Effector memory CD4-positive, alpha-beta T cell (primary cell): ENCODE measurements at places on chromosomes 12 and 14.
A peak's percentile ranks its signal among the peaks of the same experiment; 100 is the strongest.

- H3K4me3 ChIP-seq: no peak overlapping the region
- no peak overlapping the region for H3K27ac ChIP-seq
- no peak for DNase-seq
Observed at GRCh38 chr12:11509326-11509725, 114.0 kb upstream of the PRB2 start.

GRCh38 chr12:57840726-57841125 is 5.8 kb downstream of the CTDSP2 start:
- no peaks in the 10 kb centered on the region for H3K36me3 ChIP-seq
- no peaks in the 10 kb centered on the region for H3K27me3 ChIP-seq
- no peak overlapping the region for H3K4me3 ChIP-seq

DNA sequence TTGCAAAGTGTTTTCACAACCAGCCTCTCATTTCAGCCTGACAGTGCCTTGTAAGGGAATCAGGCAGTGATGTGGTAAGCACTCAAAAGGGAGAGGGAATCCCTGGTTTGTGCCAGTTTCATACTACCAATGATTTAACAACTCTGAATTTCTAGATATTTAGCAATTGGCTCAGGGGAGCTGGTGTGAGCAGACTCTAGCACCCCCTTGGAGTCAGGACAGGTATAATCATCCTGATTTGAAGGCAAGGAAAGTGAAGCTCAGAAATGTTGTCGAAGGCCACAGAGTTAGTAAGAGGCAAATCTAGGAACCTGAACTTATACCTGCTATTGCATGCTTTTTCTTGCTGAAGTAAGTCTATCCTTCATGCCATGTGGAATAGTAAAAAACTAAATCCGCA is 63.1 kb upstream of the DACT1 start:
- H3K27ac ChIP-seq: no peak overlapping the region
- H3K27me3 ChIP-seq: no peaks in the 10 kb centered on the region
- no peaks in the 10 kb centered on the region for H3K4me1 ChIP-seq
- no peak overlapping the region for H3K4me3 ChIP-seq
- H3K36me3 ChIP-seq: no peaks in the 10 kb centered on the region
- DNase-seq: no peak

GRCh38 chr12:8956772-8957171 is 7.3 kb upstream of the M6PR start:
- no peaks in the 10 kb centered on the region for H3K27me3 ChIP-seq
- DNase-seq: no peak
- H3K4me3 ChIP-seq: no peak overlapping the region

DNA sequence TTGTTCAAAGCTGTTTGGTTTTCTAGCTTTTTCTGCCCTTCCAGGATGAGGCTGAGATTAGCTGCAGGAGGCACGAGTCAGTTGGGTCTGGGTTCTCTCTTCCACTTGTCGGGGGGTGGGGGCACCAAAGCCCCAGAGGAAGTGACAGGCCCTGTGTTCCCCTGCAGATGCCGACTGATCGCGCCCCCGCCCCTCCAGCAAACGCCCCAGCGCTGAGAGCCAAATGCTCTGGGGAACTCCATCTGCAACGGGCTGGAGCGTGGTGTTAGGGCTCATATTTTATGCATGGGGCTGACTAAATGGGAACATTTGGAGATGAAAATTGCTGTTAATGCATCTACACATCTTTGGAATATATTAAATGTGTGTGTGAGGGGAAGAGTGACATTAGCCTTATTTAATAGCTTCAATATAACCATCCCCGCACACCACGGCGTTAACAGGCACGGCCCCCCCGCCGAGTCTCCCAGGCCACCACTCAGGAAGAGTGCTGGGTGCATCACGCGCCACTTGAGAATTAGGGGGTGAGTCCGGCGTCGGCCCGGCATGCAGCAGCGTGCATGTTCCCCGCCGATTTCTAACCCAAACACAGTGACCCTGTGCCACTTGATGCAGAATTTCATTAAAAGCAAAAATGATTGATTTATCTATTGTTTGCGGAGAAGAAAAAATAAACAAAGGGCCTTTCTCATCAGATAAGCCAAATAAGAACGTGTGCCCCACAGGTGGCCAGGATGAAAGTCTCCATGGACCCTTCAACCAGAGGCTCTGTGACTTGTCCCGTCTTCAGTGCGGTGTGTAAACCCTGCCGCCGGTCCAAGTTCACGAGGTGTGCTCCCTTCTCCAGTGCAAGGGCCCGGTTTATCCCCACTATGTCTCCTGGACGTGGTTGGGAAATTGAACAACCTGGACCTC is 165.0 kb upstream of the RTL1 start:
- H3K27ac ChIP-seq: no peak overlapping the region
- no peaks in the 10 kb centered on the region for H3K4me1 ChIP-seq
- no peaks in the 10 kb centered on the region for H3K27me3 ChIP-seq
- no peak for DNase-seq
- no peaks in the 10 kb centered on the region for H3K36me3 ChIP-seq

DNA sequence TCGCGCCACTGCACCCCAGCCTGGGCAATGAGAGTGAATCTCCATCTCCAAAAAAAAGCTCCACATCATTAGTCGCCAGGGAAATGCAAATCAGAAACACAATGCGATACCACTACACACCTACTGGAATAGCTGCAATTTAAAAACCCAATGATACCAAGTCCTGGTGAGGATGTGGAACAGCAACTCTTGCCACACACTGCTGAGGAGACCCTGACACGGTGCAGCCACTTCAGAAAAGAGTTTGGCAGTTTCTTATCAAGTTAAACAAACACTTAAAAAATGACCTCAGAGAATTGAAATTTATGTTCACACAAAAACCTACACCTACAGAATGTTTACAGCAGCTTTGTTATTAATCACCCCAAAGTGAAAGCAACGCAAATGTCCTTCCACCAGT is 12.1 kb downstream of the P2RX2 start:
- H3K4me1 ChIP-seq: no peaks in the 10 kb centered on the region
- DNase-seq: no peak
- no peak overlapping the region for H3K4me3 ChIP-seq
- H3K27me3 ChIP-seq: no peaks in the 10 kb centered on the region
- peaks cover 40% of the 10 kb centered on the region for H3K36me3 ChIP-seq

- peak overlapping the region; percentile 7 for H3K4me3 ChIP-seq
- peak overlapping the region; percentile 56 for H3K27ac ChIP-seq
- peaks cover 26% of the 10 kb centered on the region for H3K4me1 ChIP-seq
- no peak for DNase-seq
- H3K36me3 ChIP-seq: peaks cover 25% of the 10 kb centered on the region
- no peaks in the 10 kb centered on the region for H3K27me3 ChIP-seq
Observed at GRCh38 chr12:51246254-51246853, 7.7 kb downstream of the DAZAP2 start.

GRCh38 chr12:95402096-95402495 is 71.9 kb upstream of the METAP2 start:
- no peaks in the 10 kb centered on the region for H3K27me3 ChIP-seq
- no peak overlapping the region for H3K4me3 ChIP-seq
- H3K36me3 ChIP-seq: no peaks in the 10 kb centered on the region

DNA sequence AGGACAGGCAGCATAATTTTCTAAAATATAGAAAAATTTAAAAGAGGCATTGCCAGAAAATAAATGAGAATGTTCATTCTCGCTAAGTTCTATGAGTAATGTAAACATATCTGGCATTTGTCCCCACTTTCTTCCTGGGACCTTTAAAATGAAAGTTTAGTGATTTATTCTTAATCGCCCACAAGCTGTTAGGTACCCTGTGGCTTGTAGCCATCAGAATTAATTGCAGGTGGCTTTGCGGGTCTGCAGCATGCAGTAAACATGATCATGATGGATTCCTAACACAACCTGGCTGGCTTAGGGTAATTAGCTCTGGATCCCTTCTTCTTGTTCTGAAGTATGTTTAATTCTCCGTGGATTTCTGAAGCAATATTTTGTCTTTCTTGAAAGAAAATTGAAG is 103.5 kb upstream of the FRMD6 start:
- no peaks in the 10 kb centered on the region for H3K27me3 ChIP-seq
- DNase-seq: no peak
- no peaks in the 10 kb centered on the region for H3K36me3 ChIP-seq

GRCh38 chr14:96479435-96480146 is 22.6 kb upstream of the PAPOLA start:
- H3K27me3 ChIP-seq: no peaks in the 10 kb centered on the region
- no peak overlapping the region for H3K4me3 ChIP-seq
- no peaks in the 10 kb centered on the region for H3K36me3 ChIP-seq
- no peak overlapping the region for H3K27ac ChIP-seq

- no peak overlapping the region for H3K4me3 ChIP-seq
- no peaks in the 10 kb centered on the region for H3K4me1 ChIP-seq
- no peak for DNase-seq
- no peaks in the 10 kb centered on the region for H3K36me3 ChIP-seq
Observed at GRCh38 chr12:29792132-29792531, 8.4 kb upstream of the TMTC1 start.

DNA sequence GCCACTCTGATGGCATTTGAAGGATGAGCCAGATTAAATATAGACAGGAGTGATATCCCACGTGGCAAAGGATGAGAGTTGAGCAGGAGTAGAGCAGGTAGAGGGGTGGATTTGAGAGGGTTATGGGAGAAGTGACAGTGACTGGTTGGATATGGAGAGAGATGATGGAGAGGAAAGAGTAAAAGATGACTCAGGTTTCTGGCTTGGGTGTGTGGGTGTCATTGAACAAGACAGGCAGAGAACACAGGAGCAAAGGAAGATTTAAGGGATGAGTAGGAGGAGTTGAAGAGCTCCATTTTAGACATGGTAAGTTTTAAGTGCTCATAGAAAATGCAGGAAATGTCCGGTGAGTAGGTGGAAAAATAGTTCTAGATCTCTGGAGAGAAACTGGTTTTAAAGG is 136.9 kb downstream of the EGLN3 start:
- H3K4me1 ChIP-seq: no peaks in the 10 kb centered on the region
- no peak overlapping the region for H3K27ac ChIP-seq
- no peak for DNase-seq
- no peak overlapping the region for H3K4me3 ChIP-seq
- H3K27me3 ChIP-seq: no peaks in the 10 kb centered on the region

- H3K27me3 ChIP-seq: no peaks in the 10 kb centered on the region
- H3K4me3 ChIP-seq: no peak overlapping the region
- no peak for DNase-seq
- H3K27ac ChIP-seq: no peak overlapping the region
Observed at GRCh38 chr12:79897617-79898016, 37.3 kb downstream of the PPP1R12A start.

- no peaks in the 10 kb centered on the region for H3K27me3 ChIP-seq
- no peaks in the 10 kb centered on the region for H3K36me3 ChIP-seq
- H3K4me3 ChIP-seq: no peak overlapping the region
- no peak overlapping the region for H3K27ac ChIP-seq
- DNase-seq: no peak
Observed at GRCh38 chr12:13799574-13799973, 181.8 kb downstream of the GRIN2B start.

DNA sequence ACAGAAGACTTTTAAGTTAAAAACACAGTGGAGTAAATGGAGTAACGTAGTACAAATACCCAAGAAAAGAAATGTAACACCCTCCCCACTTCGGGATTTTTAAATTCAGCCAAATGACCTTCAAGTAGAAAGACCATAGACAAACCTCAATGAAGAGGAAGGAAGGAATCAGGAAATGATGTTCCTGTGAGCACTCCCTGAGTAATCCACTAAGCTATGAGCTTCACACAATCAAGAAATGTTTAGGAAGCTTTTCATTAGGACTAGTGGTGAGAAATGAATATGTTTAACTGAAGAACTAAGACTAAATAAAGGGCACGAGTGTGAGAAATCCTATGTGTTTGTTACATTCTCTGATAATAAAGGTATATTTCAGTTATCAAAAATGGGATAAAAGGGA is 10.1 kb downstream of the TCL1A start:
- no peak overlapping the region for H3K27ac ChIP-seq
- no peaks in the 10 kb centered on the region for H3K36me3 ChIP-seq
- DNase-seq: no peak
- no peaks in the 10 kb centered on the region for H3K27me3 ChIP-seq
- no peak overlapping the region for H3K4me3 ChIP-seq

DNA sequence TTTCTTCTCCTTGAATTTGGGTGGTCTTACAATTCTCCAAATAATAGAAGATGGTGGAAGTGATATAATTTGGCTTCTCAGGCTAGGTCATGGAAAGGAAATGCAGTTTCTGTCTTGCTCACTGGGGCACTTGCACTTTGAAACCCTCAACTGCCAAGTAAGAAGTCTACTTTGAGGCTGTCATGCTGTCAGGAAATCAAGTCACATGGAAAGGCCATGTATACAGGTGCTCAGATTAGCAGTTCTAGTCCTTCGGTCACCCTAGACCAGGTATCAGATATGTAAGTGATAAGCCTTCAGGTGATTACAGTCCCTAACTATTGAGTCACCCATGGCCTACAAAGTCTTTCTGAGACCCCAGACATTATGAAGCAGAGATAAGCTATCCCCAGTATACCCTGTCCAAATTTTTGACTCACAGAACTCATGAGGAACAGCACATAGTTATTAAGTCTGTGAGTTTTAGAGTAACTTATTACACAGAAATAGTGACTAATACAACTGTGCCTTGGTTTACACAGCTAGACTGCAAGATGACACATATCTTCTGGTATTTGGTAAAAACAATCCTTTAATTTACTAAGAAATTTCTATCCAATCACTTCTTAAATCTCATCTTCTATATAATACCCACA is 26.3 kb upstream of the BBS10 start:
- H3K27ac ChIP-seq: no peak overlapping the region
- no peak overlapping the region for H3K4me3 ChIP-seq
- no peak for DNase-seq
- no peaks in the 10 kb centered on the region for H3K27me3 ChIP-seq

DNA sequence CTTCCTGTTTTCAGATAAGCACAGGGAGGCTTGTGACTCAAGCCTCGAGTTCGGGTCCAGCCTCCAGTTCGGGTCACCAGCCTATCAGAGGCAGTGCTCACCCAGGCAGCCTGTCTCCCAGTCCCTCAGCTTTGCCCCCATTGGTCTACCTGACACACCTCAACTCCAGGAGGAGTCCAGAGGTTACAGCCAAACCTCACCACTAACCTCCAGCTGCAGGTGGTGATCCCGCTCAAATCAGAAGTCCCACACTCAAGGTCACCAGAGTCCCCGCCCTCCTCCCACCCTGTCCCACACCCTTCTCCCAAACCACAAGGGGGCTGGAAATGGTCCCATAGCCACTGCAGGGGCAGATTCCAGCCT is 42.1 kb downstream of the KDM2B start:
- no peak for DNase-seq
- H3K27me3 ChIP-seq: no peaks in the 10 kb centered on the region
